ENCODE measurements at places on chromosomes 12 and 14. TPM values are rescaled to one million over a fixed set of nuclear protein-coding genes. Genes with fewer than 3 reads are reported as not detected.
A peak's percentile ranks its signal among the peaks of the same experiment; 100 is the strongest.

Gene FUT8
- 28.9 TPM for total RNA-seq

Gene ACIN1
- 43.9 TPM for total RNA-seq

Gene PRB2
- total RNA-seq = not detected

Gene SCNN1A
- total RNA-seq = 1.7 TPM

Gene MIPOL1
- not detected for total RNA-seq

DNA sequence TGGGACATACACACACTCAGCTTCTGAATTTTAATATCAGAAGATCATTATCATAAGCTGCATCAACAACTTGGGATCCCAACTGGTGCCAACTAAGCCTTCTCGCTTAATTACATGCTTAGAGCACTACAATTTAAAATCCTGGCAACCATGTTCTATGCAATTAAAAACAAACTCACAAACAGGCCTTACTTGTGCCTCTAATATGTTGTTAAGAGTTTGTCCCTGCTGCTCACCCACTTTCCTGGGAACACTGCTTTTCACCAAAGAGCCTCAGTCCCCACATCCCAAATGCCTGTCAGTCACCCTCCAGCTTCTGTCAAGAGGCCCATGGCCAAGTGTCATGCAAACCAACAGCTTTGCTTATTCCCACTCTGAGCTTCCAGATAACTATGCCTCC is 69.7 kb downstream of the TTC9 start:
- DNase-seq = no peak

GRCh38 chr14:106610691-106611090 is 1084.3 kb downstream of the TMEM121 start:
- DNase-seq = no peak

DNA sequence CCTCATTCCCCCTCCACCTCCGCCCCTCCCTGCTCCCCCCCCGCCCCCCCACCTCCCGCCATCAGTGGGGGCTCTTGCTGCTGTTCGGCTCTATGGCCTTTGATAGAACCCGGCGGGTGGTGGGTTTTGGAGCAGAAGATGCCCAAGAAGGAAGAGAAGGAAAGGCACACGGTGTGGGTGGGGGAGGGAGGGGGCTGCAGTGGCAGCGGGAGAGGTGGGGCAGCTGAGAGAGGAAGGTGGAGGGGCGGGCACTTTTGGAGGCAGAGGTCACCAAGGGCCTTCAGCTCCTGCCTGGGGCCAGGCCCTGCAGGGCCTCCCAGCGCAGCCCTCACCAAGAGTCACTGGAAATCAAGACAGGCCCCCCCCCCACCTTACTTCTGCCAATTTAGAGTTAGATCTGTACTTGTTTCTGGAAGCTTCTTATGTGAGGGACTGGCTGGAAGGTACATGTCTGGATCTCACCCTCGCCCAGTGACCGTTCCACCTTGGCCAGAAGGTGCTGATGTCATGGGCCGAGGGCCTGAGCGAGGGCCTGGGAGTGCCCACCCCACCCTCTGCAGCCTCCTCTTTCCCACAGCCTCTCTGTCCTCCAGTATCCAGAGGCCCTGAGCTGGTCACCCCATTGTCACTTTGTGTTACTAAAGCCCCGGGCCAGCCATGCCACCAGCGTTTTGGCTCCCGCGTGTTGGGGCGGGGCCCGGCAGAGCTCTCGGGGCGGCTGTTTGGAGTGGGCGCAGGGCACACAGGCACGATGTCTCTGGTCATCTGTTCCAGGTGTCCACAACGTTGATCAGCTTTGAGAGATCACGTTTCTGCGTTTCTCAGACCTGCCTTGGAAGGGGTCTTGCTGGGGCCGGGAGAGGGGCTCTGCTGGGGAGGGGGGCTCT is 153.9 kb downstream of the KIF26A start:
- no peak for DNase-seq

- DNase-seq = peak; percentile 67
These were observed 111.9 kb upstream of the CCDC175 start for GRCh38 chr14:59688224-59689170.

DNA sequence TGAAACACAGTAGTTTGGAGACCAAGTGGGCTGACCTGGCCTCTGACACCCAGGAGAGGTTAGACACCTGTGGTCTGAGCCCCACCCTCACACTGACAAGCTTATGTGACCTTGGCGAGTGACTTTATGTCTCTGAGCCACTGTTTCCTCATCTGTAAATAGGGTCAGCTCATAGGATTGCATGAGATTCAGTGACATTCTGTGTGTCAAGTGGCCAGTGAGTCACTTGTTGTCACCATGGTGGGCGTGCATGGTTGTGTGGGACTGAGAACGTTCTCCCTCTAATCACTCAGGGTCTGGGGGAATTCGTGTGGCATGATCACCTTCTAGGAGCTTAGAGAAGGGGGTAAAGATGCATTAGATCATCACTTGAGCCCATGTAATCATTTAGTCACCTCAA is 146.4 kb downstream of the PHETA1 start:
- DNase-seq = no peak

DNA sequence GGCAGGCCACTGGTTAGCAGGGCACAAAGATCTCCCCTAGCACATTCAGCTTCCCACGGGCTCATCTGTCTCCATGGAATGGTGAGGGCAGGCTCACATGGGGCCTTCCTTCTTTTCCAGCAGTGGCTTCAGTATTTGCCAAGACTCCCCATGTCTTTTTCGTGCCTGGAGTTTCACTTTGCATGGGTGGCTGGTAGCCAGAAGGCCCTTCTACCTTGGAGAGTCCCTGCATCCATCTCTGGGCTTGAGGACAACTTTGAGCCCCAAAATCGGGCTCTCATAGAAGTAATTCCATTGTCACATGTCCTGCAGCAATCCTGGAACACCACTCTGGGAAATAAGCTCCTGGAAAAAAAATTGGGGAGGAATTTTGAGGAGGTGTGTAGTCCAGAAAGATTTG is 42.1 kb downstream of the NFKBIA start:
- no peak for DNase-seq

DNA sequence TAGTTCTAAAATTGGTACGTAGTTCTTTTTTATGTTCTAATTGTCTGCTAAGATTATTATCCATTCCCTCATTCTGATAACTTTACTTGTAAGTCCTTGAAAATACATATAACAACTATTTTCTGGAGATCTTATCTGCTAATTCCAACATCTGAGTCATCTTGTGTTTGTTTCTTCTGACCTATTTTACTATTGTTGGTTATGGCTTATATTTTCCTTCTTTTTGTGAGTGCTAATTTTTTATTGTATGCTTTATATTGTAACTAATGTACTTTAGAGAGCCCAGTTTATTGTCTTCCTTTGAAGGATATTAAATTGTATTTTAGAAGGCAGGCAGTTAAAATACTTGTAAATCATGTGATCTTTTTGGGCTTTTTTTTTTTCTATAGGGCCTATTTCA is 149.3 kb upstream of the LRFN5 start:
- no peak for DNase-seq

- DNase-seq = no peak
These were observed 88.2 kb downstream of the SLC24A4 start for GRCh38 chr14:92411135-92411534.

DNA sequence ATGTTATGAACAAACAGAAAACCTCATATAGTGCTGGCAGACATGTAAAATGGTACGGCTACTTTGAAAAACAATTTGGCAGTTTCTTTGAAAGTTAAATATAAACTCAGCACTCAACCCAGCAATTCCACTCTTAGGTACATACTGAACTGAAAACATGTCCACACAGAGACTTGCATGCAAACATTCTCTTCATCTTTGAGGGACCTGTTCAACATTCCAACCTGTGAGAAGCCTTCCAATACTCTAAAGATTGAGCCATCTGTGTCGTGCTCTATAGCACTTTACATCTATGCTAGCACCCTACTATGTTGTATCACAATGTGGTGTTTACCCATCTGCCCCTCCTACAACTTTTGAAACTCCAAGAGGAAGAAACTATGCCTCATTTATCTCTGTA is 79.3 kb downstream of the DNAI7 start:
- DNase-seq = no peak

GRCh38 chr12:45279931-45280830 is 64.3 kb downstream of the ANO6 start:
- DNase-seq = no peak

- DNase-seq = no peak
These were observed 771 bp upstream of the KCNJ8 start for GRCh38 chr12:21775133-21775820.

GRCh38 chr14:24085215-24085614 is 8.9 kb upstream of the PCK2 start:
- DNase-seq = no peak

- DNase-seq = no peak
These were observed 13.9 kb upstream of the HOXC13 start for GRCh38 chr12:53924521-53925405.

DNA sequence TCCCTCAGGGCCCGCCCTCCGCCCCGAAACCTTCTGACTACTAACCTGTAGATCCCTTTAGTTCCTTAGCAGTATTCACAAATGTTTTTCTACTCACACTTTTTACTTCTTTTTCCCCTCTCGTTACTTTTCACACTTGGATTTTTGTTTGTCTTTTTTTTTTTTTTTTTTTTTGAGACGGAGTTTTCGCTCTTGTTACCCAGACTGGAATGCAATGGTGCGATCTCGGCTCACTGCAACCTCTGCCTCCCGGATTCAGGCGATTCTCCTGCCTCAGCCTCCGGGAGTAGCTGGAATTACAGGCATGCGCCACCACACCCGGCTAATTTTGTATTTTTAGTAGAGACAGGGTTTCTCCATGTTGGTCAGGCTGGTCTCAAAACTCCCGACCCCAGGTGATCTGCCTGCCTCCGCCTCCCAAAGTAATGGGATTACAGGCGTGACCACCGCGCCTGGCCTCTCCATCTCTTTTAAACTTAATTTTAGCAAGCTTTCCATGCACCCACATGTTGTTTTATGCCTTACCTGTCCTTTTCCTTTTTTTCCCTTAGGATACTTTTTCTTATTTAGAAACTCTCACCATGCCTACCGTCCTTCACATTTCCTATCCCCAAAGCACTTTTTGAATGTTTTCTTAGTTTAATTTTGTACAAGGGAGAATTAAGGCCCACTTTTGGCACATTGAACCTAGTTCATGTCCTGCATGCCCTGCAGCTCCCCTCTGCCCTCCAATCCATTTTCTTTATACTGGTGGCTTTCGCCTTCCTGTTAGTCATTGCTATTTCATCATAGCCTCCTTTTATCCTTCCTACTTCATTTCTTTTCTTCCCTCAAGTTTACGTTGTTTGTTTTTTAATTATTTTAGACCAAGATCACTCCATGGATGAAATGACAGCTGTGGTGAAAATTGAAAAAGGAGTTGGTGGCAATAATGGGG is 1.1 kb downstream of the SP1 start:
- DNase-seq = no peak

GRCh38 chr14:22264759-22265158 is 324.3 kb downstream of the DAD1 start:
- no peak for DNase-seq

DNA sequence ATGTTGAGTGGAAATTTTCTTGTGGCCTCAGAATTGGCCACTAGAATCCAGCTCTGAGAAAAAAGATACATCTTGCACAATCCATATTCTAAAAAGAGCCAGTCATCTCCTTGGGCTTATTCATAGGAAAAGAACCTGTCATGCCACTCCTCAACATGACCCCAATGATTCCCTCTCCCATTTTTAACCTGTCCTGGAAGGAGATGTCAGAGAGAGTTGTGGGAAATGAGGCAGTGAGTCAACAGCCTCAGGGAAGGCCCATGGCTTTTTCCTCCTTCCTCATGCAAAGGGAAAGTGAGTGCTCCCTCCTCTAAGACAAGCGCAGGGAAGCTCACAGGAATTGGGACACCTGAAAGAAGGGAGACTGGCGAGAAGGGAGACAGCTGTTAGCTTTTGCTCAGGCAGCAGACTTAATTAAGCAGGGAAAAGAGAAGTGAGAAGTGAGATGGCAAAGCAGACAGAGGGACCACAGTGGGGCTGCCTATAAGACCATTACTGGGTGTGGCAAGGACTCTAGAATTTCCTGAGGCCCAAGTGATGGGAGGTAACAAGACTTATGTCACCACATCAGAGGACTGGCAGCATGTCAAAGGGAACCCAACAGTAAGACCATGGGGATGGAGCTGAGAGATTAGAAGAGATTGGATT is 10.2 kb upstream of the DHRS7 start:
- DNase-seq = no peak

DNA sequence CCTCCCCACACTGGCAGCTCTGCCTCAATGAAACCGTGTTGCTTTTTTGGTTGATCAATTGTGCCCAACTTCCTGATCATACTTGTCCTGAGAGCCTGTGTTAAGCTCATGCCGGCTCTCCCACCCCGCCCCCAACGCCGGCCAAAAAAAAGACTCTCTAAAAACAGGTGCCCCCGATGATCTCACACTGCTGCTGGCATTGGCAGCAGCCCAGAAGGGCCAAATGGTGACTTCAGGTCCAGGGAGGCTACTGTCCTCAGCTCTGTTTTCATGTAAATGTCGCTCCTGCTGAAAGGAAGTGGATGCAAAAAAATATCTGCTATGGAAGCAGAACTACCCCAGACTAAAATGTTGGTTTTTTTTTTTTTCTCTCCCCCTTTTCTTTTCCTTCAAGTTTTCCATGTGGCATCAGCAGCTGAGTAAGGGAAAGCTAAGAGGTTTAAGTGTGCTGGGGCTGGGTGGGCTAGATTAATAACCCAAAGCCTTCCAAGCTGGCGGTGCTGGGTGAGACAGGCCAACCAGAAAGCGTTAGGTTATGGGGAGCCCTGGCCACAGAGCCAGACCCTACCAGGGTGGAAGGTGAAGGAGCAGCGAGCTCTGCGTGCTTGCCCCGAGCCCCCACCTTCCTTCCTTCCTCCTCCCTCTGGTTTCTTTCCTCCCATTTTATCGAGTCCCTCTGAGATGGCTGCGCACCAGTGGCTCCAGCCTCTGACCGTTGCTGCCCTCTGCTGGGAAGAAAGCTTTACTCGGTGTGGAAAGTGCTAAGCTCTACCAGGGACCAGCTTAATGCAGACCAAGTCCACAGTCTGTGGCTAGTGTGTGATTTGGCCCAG is 396.1 kb downstream of the NRXN3 start:
- DNase-seq = peak; percentile 74

DNA sequence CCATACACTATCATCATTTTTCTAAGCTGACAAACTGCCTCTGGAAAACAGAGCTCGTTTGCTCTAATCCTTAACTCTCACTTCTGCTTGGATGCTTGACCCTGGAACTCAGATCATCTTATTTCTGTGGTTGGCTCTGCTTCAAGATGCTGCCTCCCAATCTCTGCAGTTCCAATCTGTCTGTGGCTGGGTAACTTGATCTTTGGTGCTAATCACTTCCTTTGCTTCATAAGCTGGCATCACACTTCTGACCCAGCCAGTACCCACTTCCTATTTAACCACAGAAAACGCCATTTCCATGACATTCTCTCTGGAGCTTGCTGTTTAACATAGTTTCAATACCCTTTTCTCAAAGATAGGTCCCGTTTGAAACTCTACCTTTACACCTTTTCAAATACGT is 254.2 kb downstream of the ACSS3 start:
- DNase-seq = peak; percentile 16

- peak; percentile 30 for DNase-seq
These were observed 2.6 kb downstream of the SIX4 start for GRCh38 chr14:60721326-60722106.

GRCh38 chr14:39469094-39469710 is 37.0 kb upstream of the FBXO33 start:
- DNase-seq = no peak
